ENCODE measurements at places on chromosomes 12 and 14.

GRCh38 chr12:71504476-71504875 lies 64.9 kb downstream of the LGR5 start:
- DNase-seq, result no peak

- no peak for DNase-seq
Measured at GRCh38 chr14:102131741-102132140, 8.0 kb upstream of the WDR20 start.

- DNase-seq, result no peak
Measured at GRCh38 chr12:95114766-95115405, 41.5 kb upstream of the NR2C1 start.

GRCh38 chr12:97778111-97778510 lies 315.5 kb downstream of the RMST start:
- no peak for DNase-seq

- no peak for DNase-seq
Measured at GRCh38 chr12:7375145-7375543, 68.8 kb downstream of the CD163L1 start.

GRCh38 chr12:104420868-104421267 lies 35.9 kb upstream of the CHST11 start:
- no peak for DNase-seq

DNA sequence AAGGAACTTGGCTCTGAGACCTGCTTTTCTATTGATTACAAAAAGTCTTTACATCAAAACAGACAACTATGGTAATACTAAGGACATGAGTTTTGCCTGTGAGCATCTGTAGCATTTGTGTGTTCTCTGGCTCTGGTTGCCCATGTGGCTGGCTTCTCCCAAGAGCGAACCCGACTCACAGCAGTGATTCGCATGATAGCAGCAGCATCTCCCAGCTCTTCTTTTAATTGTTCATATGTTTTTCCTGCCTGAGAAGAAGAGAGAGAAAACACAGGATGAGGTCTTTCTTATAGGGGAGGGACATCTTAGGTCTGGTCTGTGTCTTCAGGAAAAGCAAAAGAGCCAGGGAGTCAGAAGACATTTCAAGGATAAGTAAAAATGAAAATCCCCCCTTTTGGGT lies 17.6 kb downstream of the AVIL start:
- no peak for DNase-seq

DNA sequence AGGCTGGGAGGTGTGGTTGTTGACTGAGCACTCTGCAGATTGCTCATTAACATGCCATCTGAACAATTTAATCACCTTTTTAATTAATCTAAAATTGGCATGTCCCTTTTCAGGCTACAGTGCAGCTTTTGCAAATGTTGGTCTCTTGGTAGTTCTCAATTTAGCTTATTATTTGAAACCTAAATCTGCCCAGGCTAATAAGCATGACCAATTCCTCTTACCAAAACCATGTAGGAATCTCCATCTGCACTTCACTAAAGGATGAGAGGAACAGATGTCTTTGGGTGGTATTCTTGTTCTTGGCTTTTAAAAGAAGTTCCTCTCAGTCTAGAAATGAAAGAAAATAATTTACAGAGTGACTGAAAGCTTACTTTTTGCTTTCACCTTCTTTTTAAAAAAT lies 190.1 kb upstream of the RMST start:
- DNase-seq, result no peak

DNA sequence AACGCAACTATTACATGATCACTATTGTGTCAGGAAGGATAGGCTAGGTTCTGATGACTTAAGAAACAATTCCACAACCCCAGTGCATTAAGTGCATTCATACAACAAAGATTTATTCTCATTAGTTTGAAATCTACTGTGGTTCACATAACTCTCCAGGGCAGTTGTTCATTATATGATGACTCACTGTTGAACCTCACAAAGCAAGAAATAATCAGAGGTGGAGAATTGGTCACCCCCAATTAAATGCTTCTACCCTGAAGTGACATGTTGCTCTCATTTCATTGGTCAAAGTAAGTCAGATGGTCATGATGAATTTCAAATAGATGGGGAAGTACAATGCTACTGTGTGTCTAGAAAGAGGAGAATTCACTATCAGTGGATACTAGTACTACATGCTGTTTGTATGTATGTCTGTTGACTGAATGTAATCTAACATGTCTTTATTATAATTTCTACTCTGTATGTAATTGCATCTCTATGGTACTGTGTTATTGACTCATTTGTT lies 6.1 kb upstream of the HELB start:
- DNase-seq, result no peak

DNA sequence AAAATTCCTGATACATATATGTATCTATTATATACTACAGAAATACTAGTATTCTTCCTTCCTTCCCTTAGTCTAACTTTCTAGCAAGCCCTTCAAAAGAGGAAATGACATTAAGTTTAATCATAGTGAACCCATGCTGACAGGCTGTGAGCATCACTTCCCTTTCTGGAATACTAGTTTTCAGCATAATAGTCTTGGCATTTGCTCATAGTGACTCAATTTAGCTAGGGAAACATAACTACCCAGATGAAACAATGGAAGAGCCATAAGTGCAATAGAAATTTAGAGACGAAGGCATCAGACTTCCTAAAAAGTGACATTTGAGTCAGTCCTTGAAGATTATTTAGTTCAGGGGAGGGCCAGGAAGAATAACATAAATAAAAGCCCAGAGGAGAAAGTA lies 184.5 kb upstream of the CRY1 start:
- no peak for DNase-seq

- DNase-seq, result no peak
Measured at GRCh38 chr14:46322730-46323403, 328.7 kb downstream of the RPL10L start.

DNA sequence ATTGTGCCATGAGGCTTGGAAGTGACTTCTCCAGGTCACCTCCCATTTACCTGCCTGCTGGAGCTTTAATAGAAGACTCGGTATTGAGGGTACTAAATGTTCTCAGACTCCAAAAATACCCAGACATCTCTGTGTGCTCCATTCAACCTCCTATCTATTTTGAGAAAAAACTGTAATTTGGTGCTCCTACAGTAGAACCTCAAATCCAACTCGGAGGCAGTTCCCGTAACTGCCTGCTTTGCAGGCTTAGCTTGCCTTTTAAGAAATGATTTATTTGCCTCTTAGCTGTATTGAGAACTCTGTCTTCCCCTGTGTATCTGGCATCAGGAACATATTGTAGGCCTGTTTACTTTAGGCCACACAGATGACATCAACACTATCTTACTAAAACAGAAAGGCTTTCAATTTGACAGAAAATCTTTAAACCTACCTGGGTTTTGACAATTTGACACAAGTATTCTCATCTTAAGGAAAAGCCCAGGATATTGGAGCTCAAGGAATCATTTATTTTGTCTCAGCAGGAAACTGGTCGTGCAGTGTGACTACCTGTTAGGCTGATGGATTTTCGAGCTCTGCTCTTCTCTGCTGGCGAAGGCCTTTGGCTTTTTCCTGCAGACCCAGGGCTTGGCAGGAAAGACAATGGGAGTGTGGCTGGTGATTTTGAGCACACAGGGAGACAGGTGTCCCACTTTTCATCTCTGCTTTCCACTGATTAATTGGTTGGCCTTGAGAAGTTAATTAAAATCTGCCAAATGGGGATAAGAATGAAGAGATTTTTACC lies 314.8 kb downstream of the SNAPC1 start:
- DNase-seq, result peak; percentile 4
